ENCODE measurements at places on chromosomes 2 and 18.

GRCh38 chr2:173654161-173654895 is 299.7 kb downstream of the CDCA7 start:
- H3K36me3 ChIP-seq = no peaks in the 10 kb centered on the region
- H3K4me1 ChIP-seq = no peaks in the 10 kb centered on the region
- H3K4me3 ChIP-seq = no peak overlapping the region
- H3K27ac ChIP-seq = no peak overlapping the region

GRCh38 chr18:11119959-11120587 is 29.3 kb downstream of the PIEZO2 start:
- no peak overlapping the region for H3K4me3 ChIP-seq
- no peaks in the 10 kb centered on the region for H3K27me3 ChIP-seq
- H3K4me1 ChIP-seq = no peaks in the 10 kb centered on the region
- DNase-seq = no peak

- no peak for DNase-seq
- H3K4me1 ChIP-seq = peaks cover 19% of the 10 kb centered on the region
- H3K4me3 ChIP-seq = no peak overlapping the region
- no peaks in the 10 kb centered on the region for H3K36me3 ChIP-seq
Measured at GRCh38 chr2:30355306-30355705, 91.7 kb upstream of the LCLAT1 start.

- peaks cover 8% of the 10 kb centered on the region for H3K27me3 ChIP-seq
- no peak overlapping the region for H3K4me3 ChIP-seq
- no peaks in the 10 kb centered on the region for H3K4me1 ChIP-seq
- H3K27ac ChIP-seq = no peak overlapping the region
- no peaks in the 10 kb centered on the region for H3K36me3 ChIP-seq
Measured at GRCh38 chr2:39696838-39697237, 31.1 kb downstream of the TMEM178A start.

GRCh38 chr2:144357623-144358373 is 162.1 kb downstream of the ZEB2 start:
- H3K27ac ChIP-seq = no peak overlapping the region
- H3K36me3 ChIP-seq = no peaks in the 10 kb centered on the region
- peaks cover 2% of the 10 kb centered on the region for H3K4me1 ChIP-seq
- peaks cover 3% of the 10 kb centered on the region for H3K27me3 ChIP-seq
- no peak overlapping the region for H3K4me3 ChIP-seq

DNA sequence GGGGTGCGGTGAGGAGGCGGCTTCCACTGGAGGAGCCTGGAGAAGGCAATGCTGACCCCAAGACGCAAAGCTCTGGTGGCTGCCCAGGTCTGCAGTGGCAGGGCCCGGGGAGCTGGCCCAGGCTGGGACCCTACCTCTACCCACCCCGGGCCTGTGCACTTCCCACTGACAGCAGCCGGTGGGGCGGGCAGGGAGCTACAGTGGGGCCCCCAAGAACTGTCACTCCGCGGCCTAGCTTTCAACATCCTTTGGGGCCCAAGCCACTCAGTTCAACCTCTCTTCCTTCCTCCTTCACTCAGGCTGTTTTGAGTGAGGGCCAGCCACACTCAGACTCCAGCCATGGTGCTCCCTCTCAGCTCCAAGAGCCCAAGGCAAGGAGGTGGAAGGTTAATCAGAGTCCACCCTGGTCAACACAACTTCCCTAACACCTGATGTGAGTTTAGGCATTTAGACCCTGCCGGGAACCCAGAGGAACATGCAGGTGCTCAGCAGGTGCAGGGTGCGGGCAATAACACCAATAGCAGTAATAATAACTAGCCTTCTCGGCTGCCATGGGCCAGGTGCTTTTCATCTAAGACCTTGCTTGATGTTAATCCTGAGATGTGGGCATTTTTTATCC is 93.6 kb downstream of the ZFP36L2 start:
- no peaks in the 10 kb centered on the region for H3K36me3 ChIP-seq

GRCh38 chr2:3479430-3480320 is 39.7 kb downstream of the ADI1 start:
- no peaks in the 10 kb centered on the region for H3K27me3 ChIP-seq
- H3K4me1 ChIP-seq = peaks cover 15% of the 10 kb centered on the region
- H3K27ac ChIP-seq = peak overlapping the region; percentile 89
- peaks cover 34% of the 10 kb centered on the region for H3K36me3 ChIP-seq
- DNase-seq = no peak

GRCh38 chr2:17538844-17539554 is 1.5 kb upstream of the VSNL1 start:
- no peak for DNase-seq
- H3K27ac ChIP-seq = no peak overlapping the region
- H3K4me1 ChIP-seq = peaks cover 2% of the 10 kb centered on the region
- H3K36me3 ChIP-seq = no peaks in the 10 kb centered on the region

GRCh38 chr2:152292991-152293390 is 42.0 kb upstream of the FMNL2 start:
- H3K27me3 ChIP-seq = peaks cover 7% of the 10 kb centered on the region
- no peaks in the 10 kb centered on the region for H3K4me1 ChIP-seq
- no peak overlapping the region for H3K4me3 ChIP-seq

- H3K4me3 ChIP-seq = no peak overlapping the region
- no peaks in the 10 kb centered on the region for H3K27me3 ChIP-seq
- no peak for DNase-seq
- H3K4me1 ChIP-seq = no peaks in the 10 kb centered on the region
Measured at GRCh38 chr2:183543222-183543621, 419.0 kb downstream of the NUP35 start.

DNA sequence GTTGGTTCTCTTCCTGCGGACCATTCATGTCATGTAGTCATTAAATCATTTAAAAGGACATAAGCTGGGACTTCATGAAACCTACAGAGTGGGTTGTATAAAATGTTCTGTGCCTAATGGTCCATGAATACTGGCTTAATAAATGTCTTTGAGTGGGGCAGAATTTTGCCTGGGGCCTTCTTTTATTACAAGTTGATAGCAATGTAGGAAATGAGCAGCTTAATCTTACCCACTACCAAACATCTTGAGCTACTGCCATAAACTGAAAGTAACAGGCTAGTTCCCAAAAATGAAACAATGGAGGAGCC is 130.9 kb downstream of the TMEM17 start:
- no peak overlapping the region for H3K27ac ChIP-seq
- no peaks in the 10 kb centered on the region for H3K36me3 ChIP-seq
- peaks cover 2% of the 10 kb centered on the region for H3K4me1 ChIP-seq
- no peak for DNase-seq
- no peak overlapping the region for H3K4me3 ChIP-seq

DNA sequence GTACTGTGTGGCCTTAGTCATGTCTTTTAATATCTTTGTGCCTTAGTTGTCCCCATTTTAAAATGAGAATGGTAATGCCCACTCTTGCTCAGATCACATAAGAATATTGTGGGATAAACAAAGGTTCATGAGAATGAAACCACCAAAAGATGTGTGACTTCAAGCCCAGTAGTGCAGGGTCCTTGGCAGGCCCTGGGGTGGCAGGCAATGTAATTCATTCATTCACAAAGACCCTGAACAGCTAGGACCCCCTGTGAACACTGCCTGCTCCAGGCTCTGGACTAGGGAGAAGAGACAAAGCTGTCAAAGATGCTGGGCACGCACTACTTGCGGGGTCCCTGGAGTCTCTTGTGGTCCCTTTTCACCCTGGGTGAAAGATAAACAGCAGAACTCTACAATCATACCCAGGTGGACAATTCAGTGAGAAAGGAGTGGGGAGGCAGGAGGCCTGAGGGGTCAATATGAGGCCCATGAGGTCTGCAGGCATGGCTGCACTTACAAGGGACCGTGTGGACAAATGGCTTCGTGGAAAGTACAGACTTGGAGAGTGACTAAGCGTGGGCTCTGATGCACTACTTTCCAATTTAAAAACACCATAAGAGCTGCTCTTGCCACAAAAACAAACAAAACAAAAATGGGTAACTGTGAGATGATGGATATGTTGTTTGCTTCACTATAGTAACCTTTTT is 136.1 kb downstream of the SMAD7 start:
- no peaks in the 10 kb centered on the region for H3K36me3 ChIP-seq
- peaks cover 1% of the 10 kb centered on the region for H3K27me3 ChIP-seq
- H3K27ac ChIP-seq = no peak overlapping the region
- no peak for DNase-seq
- peaks cover 4% of the 10 kb centered on the region for H3K4me1 ChIP-seq

DNA sequence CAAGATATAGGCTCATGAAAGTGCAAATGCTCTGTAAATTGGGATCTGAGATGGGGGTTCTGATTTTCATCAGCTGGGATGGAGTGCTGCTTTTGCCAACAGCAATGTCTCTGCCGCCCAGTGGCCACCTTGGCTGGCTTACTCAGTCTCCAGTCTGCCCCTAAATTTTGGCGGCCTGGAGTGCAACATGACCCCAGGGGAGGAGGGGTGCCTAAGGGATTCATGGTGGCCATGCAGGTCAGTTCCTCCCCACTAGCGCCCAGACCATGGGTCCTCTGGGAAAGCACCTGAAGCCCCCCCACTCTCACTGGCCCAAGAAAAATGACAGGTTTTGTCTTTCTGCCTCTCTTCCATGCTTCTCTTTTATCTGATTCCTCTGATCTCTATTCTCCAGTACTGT is 45.0 kb downstream of the SLC4A3 start:
- H3K27me3 ChIP-seq = peaks cover 19% of the 10 kb centered on the region
- DNase-seq = no peak
- H3K4me1 ChIP-seq = no peaks in the 10 kb centered on the region
- no peaks in the 10 kb centered on the region for H3K36me3 ChIP-seq
- H3K4me3 ChIP-seq = no peak overlapping the region
